ENCODE measurements at places on chromosomes 1 and 21.

- DNase-seq = no peak
Measured at GRCh38 chr1:89566761-89567174, 42.1 kb downstream of the LRRC8B start.

- DNase-seq = no peak
Measured at GRCh38 chr1:201469645-201470074, 672 bp upstream of the PHLDA3 start.

DNA sequence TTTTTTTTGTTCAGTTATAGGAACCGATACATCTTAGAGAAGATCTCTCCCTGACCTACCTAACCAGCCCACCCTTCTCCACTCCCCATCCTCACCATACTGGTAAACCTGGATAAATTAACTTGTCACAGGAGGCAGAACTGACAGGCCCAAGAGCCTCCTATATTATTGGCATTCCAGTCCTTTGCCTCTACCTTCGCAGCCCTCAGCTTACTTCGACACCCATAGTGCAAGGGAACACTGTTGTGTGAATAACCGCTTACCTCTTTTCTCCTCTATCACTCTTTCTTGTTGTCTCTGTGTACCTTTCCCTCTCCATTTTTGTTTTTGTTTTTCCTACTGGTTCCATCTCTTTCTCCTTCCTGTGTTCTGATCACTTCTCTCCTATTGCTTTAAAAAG lies 58.7 kb downstream of the CDC14A start:
- no peak for DNase-seq

DNA sequence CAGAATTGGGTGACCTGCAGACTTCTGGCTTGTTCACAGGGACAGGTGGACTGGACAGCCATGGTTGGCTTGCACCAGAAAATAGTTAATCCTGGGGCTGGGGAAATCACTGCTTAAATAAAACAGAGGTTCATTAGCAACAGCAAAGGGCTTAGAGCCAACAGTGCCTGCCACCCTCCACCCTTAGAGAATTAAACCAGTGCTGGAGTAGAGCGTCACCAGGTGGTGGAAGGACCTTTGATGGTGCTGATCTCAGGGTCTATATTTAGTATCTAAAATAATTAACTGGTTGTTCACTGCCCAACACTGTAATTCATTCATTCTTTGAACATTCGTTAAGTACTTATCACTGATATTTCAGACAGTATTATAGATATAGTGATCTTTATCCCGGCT lies 34.7 kb upstream of the PDE9A start:
- DNase-seq = no peak

- no peak for DNase-seq
Measured at GRCh38 chr1:55986003-55986402, 593.4 kb downstream of the PLPP3 start.

GRCh38 chr1:2342384-2343022 lies 48.9 kb downstream of the MORN1 start:
- no peak for DNase-seq

GRCh38 chr1:22875241-22875640 lies 97.4 kb downstream of the LACTBL1 start:
- no peak for DNase-seq

- DNase-seq = no peak
Measured at GRCh38 chr1:176864211-176864610, 300.3 kb downstream of the ASTN1 start.

- DNase-seq = no peak
Measured at GRCh38 chr1:32538887-32539583, at the start of gene ZBTB8A. Gene ZBTB8A (plus strand): TSS chr1:32539427. CDS start chr1:32592932, 53,505 bp downstream.

DNA sequence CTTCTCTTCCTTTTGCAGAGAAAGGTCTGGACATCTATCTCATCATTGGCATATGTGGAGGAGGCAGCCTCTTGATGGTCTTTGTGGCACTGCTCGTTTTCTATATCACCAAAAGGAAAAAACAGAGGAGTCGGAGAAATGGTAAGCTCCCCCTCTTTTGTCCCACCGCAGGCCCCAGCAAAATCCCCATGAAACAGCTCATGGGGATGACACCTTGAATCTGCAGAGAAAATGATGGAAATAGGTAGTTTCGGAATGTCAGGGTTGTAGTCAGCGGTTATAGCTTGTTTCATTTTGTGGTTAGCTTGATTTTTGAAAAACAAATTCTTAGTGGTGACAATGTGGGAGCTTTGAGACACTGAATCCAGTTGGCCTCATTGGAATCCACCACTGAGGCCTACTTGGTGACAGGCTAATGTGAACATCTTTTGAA lies 10.3 kb downstream of the CD2 start:
- no peak for DNase-seq

DNA sequence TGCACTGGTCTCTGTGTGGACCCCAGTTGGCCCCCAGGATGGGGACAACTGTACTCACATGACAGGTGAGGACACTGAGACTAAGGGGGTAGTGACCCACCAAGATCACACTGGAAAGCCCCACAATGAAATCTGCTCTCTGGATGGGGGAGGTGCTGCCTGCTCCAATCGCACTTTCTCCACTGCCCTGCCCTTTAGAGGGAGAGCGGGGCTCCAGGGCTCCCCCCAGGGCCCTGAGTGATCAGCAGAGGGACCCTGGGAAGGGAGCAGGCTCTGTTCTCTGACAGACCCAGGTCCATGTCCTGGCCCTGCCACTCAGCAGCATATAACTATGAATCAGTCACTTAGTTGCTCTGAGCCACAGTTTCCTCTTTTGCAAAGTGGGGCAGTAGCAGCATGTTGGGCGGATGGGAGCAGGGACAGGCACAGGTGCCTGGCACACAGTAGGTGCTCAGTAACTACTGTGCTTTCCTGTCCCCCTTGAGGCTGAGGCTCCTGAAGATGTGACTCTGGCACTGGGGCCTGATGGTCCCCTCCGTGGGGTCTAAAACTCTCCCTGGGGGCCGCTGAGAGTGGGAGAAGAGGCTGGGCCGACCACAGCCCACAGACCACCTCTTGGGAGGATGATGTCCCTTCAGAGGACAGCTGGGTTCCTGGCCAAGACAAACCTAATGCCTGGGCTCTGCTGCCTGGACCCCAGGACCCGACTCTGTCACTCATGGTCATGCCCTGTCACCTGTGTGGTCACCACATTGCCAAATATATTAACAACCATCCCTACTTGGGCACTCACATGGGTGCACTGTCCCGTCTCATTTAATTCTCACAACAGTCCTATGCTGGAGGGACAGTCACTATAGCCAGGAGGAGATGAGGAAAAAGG lies 222.7 kb downstream of the PTPRU start:
- no peak for DNase-seq

DNA sequence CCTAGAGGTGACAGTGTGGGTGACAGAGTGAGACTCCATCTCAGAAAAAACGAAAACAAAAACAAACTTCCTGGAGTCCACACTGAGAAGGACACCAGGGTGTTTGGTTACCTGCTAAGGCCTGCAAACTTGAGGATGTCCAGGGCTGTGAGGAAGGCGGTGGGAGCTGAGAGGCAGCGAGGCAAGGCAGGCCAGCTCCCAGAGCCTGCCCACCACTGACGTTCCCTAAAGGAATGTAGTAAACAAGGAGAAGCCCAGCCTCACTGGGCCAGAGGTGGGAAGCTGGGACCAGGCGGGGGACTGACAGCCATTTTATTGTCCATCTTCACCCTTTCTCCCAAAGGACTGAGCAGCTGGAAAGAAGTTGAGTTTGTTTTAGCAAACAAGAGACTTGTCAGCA lies 24.1 kb downstream of the SHISA4 start:
- no peak for DNase-seq

- DNase-seq = no peak
Measured at GRCh38 chr1:246111570-246111969, 395.5 kb downstream of the SMYD3 start.

DNA sequence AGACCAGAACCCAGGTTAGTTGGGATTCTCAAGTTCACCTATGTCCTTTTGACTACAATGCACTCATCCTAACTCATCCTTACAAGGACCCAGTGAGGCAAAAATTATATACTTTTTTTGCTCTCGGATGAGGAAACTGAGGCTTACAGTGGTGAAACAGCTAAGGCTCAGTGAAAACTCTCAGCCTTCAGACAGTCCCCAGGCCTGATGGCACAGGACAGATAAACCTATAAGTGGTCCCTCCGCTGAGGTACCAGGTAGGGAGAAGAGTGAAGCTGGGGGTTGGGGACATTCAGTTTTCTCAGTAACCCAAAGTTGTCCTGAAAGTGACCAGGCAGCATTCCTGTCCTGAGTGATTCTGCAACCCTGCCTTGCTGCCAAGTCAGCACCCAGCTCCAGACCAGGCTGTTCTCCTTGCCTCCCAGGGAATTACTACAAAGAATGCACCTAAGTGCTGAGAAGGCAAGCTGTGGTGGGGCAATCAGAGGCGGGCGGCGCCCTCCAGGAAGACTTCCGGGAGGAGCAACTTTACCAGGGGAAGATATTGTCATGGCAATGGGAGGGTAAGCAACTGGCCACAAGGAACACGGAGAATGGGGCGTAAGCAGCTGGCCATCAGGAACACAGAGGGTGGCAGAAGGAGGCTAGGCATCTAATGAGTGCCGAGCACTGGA lies 4.6 kb downstream of the TENT5B start:
- no peak for DNase-seq

DNA sequence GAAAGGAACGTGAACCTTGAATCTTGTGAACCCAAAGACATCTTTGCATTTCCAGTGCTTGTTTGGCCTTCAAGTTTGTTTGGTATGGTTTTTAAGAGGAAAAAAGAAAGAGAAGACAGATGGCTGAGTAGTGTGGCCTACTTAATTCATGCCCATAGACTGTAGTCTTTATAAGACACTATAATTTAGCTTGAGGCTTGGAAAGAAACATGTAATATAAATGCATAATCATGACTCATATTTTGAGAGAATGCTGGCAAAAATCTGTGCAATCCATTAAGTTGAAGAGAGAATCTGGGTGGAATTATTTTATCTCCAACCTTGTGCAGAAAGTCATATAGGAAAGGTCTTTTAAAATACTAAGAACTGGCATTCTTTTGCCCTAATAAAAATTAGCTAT lies 179.3 kb downstream of the SIPA1L2 start:
- no peak for DNase-seq

DNA sequence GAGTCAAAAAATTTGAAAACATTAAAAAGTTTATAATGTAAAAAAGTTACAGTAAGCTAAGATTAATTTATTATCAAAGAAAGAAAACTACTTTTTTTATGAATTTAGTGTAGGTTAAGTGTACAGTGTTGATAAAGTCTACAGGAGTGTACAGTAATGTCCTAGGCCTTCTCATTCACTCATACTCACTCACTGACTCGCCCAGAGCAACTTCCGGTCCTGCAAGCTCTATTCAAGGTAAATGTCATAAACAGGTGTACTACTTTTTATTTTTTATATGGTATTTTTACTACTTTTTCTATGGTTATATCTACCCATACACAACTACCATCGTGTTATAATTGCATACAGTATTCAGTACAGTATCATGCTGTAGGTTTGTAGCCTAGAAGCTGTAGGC lies 49.6 kb downstream of the TBX19 start:
- no peak for DNase-seq

GRCh38 chr1:243946946-243947345 lies 96.9 kb upstream of the AKT3 start:
- no peak for DNase-seq

GRCh38 chr1:206834711-206835110 lies 30.7 kb upstream of the IL20 start:
- DNase-seq = no peak

DNA sequence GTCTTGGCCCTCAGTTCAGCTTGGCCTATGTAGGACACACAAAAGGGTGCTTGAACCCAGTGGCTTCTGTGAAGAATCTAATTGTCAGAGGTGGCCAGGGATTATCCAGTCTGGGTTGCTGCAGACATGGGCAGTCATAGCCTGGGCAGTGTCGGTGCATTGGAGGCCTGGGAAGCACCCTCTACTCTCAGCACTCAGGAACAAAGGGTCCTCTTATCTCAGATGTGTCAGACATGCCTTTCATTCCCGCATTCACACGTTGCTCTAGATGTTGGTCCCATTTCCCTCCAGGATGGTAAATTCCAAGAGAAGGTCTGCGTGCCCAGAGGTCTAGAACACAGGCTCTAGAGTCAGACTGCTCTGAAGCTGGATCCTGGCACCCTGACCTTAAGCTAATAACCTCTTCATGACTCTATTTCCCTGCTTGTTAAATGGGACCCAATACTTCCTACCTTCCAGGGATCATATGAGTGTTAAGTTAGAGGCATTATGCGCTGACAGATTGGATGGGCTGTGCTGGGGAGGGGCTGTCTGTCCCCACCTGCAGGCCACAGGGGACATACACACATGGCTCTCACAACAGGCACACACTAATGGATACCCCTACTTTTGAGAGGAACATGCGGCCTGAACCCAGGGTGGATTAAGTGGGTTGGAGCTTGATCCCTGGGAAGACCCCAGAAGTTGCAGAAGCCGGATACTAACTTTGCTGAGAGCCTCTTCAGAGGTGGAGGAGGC lies 16.5 kb upstream of the EDN2 start:
- DNase-seq = no peak

DNA sequence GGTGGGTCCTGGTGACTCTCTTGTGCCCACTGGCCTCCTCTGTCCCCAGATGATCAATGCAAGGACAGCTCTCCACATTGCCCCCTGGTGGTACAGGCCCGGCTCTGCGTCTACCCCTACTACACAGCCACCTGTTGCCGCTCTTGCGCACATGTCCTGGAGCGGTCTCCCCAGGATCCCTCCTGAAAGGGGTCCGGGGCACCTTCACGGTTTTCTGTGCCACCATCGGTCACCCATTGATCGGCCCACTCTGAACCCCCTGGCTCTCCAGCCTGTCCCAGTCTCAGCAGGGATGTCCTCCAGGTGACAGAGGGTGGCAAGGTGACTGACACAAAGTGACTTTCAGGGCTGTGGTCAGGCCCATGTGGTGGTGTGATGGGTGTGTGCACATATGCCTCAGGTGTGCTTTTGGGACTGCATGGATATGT lies 10.8 kb downstream of the ADAMTSL4 start:
- no peak for DNase-seq

DNA sequence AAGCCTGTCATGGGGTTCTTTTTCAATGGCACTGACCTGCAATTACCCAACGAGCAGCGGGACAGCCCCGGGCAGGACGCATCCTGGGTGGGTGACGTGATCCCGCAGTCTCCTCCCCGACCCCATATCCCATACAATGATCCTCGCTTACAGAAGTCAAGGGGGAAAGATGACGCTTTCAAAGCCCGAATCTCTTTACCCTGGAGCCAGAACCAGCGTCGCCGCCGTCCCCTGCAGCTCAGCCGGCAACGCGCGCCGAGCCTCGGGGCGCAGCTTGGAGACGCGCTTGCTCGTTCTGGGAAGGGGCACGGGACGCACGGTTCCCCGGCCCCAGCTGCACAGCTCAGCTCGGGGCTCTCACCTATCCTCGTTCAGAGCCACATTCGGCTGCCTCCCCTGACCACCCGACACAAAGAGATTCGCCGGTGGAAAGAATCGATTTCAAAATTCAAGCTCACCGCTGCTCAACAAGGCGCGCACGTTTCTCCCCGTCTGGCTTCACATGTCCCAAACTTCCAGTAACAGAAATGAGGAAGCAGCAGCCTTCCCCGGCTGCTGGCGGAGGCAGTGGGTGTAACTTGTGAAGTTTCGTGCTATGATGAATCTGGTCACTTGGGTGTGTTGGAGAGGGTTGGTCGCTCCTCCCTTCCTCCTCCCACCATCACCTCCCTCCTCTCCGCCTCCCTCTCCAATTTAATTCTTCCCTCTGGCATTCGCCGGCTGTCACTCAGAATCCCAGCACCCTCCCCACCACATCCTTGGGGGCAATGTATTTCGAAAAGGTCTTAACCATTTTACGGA lies at the start of gene TIAM1:
TSS of gene TIAM1 (minus strand) at position 582 of the 801 bp plus-strand sequence. CDS start 77,289 bp downstream, outside the sequence.
- DNase-seq = peak; percentile 49
